ENCODE measurements at places on chromosomes 13 and 19. TPM values are rescaled to one million over a fixed set of nuclear protein-coding genes. Genes with fewer than 3 reads are reported as not detected.

- no peak for DNase-seq
- no peaks in the 10 kb centered on the region for H3K27me3 ChIP-seq
- no peak overlapping the region for H3K4me3 ChIP-seq
- no peaks in the 10 kb centered on the region for H3K4me1 ChIP-seq
These were observed 34.2 kb upstream of the ZNF599 start for GRCh38 chr19:34806976-34807860.

Gene GJB2
- 0.83 TPM for total RNA-seq

DNA sequence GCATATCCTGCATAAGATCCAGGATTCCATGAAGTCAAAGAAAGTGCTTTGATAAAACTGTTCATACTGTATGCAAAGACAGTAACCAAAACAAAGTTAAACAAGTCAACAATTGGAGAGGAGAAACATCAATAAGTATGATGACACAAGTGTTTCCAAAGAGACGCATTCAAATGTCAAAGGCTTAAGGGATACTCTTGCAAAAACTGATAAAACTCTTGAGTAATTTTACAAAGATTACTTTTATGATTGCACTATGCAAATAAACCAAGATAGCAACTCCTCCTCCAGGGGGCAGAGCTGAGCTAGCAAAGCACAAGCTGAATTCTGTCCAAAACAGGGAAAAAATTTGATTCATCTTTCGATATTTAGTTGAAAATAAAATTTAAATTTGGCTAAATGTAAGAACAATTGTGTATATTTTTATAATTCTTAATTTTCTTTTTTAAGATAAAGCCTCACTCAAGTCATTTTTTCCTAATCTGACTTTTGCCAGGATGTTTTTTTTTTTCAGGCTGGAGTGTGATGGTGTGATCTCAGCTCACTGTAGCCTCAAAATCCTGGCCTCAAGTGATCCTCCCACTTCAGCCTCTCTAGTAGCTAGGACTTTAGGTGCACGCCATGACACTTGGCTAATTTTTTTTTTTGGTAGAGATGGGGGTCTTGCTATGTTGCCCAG lies 84.0 kb downstream of the MZT1 start:
- H3K27me3 ChIP-seq: peaks cover 4% of the 10 kb centered on the region
- H3K4me1 ChIP-seq: no peaks in the 10 kb centered on the region
- peak; percentile 79 for DNase-seq
- H3K36me3 ChIP-seq: no peaks in the 10 kb centered on the region

DNA sequence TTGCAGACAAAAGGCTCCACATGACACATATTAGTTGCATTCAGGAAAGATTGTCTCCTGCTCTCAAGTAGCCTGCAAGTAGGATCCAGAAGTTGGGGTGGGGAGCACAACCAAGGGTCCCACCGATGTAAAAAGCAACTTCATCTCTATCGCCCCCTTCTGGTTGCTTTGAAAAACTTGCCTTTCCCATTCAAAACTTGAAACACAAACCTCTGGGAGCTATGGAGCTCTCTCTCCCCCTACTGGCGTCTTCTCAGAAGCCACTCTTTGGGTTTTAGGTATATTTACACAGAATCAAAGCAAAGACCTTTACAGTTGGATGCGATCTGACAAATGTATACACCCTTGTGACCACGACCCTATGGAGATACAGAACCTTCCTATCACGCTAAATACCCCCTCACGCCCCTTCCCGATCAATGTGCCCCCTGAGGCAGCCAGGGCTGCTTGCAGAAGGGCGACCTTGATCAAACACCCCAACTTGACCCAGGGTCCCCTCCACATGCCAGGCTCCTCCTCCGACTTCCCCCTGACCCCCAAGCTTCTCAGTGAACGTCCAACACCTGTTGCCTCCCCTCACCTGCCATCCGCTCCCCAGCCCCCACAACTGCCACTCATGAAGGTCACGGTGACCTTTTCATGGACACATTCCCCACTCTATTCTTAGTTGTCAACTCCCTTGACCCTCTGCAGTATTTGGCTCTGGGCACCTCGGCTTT lies 10.1 kb downstream of the NOSIP start:
- peaks cover 43% of the 10 kb centered on the region for H3K4me1 ChIP-seq
- no peaks in the 10 kb centered on the region for H3K27me3 ChIP-seq
- H3K36me3 ChIP-seq: peaks cover 13% of the 10 kb centered on the region
- no peak overlapping the region for H3K4me3 ChIP-seq
- DNase-seq: peak; percentile 88

GRCh38 chr19:18330868-18331267 lies 8.0 kb upstream of the LSM4 start:
- H3K4me3 ChIP-seq: no peak overlapping the region
- peaks cover 8% of the 10 kb centered on the region for H3K4me1 ChIP-seq
- no peak for DNase-seq
- H3K36me3 ChIP-seq: no peaks in the 10 kb centered on the region
- H3K27ac ChIP-seq: no peak overlapping the region
- no peaks in the 10 kb centered on the region for H3K27me3 ChIP-seq

Gene LGALS7B
- total RNA-seq: not detected

DNA sequence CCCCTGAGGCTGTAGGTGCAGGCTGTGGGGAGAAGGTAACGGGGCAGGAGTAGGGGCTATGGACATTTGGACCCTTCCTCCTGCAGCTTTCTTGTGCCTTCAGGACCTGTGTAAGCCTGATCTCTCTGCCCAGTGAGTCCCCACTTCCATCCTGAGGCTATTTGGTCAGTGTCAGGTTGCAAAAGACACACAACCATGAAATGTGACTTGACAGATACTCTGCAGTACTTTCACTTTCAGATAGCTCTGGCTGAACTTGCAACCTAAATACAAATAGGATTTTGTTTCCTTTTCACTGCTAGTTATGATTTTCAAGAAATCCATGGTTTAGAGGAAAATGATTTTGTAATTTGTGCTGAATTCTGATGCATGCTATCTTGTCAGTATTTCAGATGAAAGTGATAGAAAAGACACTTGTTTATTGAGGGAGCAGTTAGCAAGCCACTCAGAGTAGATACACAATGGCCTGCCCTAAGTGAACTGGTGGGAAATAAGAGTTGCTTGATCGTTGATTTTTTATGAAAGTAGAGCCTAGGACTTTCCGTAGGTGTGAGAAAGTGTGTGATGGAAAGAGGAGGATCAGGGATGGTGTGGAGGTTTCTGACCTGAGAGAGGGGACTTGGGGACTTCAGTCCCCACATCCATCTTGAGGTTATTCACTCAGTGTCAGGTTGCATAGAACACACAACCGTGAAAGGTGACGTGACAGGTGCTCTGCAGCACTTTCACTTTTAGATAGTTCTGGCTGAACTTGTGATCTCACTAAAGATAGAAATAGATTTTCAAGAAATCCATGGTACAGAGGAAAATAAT lies 18.1 kb upstream of the EID2 start:
- no peaks in the 10 kb centered on the region for H3K27me3 ChIP-seq
- no peaks in the 10 kb centered on the region for H3K36me3 ChIP-seq
- H3K4me3 ChIP-seq: peak overlapping the region; percentile 46
- H3K27ac ChIP-seq: peak overlapping the region; percentile 85

DNA sequence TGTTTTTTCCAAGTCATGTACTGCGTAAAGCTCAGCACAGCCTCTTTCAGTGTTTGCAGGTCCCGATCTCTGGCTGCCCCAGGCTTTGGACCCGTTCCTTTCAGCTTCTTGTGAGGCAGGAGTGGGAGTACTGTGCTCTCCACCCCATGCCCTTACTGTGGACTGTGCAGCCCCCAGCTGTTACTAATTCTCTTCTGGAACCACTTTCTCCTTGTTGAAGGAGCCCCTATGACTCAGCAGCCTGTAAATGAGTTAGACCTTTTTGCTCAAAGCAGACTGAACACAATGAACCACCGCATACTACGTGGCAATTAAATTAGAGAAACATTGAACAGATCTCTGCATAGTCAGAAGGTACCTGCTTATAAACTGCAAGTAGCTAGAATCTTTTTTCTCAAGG lies 39.0 kb downstream of the SERTM1 start:
- no peaks in the 10 kb centered on the region for H3K36me3 ChIP-seq
- H3K27me3 ChIP-seq: peaks cover 13% of the 10 kb centered on the region
- DNase-seq: no peak
- no peaks in the 10 kb centered on the region for H3K4me1 ChIP-seq
- H3K4me3 ChIP-seq: no peak overlapping the region

DNA sequence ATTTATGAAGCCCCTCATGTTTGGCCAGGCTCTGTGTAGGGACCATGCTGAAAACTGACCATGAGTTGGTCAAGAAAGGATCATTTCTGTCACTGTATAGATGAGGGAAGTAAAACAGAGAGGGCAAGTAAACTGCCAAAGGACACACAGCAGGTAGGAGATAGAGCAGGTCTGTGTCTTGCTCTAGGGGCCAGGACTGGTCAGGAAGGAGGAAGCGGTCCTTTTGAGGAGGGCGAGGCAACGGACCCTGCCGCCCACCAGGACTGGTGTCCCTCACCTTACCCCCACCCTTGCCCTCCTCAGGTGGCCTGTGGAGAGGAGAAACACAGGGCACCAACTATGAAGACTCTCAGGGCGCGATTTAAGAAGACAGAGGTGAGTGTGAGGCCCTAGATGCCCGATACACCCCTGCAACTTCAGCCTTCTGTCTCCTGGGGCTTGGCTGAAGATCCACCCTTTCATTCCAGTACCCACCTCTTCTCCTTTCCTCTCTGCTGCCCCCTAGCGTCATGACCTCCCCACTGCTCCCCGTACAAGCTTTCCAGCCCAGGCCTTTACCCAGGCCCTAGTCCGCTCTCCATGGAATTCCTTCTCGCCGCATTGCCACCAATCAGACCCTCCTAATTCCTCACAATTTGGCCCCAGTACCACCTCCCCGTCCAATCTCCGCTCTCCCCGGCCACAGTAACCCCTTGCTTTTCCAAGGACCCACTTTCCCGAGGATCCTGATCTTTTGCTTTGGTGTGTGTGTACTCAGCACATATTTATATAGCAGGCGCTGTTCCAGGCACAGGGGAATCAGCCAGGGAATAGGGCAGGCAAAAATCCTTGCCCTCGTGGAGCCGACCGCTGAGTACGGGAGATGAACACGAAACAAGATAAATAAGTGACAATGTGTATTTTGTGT lies 3.9 kb downstream of the ANKRD24 start:
- H3K27ac ChIP-seq: no peak overlapping the region
- no peaks in the 10 kb centered on the region for H3K36me3 ChIP-seq
- H3K4me1 ChIP-seq: peaks cover 7% of the 10 kb centered on the region
- H3K4me3 ChIP-seq: no peak overlapping the region

Gene ZFR2
- total RNA-seq: not detected

DNA sequence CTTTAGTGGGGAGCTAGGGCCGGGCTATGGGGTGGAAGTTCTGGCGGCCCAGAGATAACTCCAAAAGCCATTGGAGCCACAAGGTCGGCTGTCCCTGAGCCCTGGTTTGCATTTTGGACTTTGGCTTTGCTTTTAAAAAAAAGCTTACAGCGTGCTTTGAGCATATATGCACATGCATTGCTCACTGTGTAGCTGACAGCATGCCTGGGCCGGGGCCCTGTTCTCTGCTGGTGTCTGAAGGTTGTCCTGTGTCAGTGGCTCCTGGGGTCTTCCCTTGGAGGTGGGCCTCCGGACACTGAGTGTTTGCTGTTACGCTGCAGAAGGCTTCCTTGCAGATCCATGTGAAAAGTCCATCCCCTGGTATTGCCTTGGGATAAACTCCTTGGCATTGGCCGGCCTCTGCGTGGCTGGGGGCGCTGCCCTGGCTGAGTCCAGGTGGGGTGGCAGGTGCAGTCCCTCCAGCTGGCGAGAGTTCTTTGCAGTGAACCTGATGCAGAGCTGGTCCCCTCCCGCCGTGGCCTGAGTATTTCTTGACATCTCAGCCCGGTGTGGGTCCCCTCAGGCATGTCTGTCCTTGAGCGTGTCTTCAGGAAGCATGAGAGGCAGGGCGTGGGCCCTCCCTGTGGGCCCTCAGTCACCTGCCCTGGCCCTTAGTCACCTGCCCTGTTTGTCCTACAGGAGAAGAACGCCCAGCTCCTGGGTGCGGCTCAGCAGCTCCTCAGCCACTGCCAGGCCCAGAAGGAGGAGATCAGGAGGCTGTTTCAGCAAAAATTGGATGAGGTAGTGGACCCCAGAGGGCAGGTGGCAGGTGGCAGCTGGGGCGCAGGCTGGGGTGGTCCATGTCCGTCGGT lies 23.0 kb downstream of the PLEKHJ1 start:
- DNase-seq: no peak
- no peak overlapping the region for H3K27ac ChIP-seq
- H3K4me1 ChIP-seq: peaks cover 17% of the 10 kb centered on the region
- no peaks in the 10 kb centered on the region for H3K27me3 ChIP-seq

Gene NDUFA13
- total RNA-seq: 298 TPM

DNA sequence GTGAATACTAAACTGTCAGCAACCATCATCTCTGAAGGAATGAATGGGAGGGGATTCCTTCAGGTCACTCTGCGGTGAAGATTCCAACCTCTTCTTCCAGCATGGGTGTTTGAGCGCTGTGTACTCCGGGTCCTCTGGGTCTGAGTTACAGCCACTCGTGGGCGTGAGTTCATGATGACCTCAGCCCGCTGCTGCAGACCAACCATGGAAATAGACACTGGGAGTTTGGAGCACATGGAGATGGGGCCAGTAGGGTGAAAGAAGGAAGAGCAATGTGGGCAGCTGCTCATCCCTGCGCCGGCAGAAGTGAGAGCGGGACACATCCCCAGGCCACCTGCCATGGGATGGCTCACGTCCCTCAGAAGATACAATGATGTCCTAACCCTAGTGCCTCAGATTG lies 16.8 kb upstream of the RAB20 start:
- H3K27me3 ChIP-seq: peaks cover 40% of the 10 kb centered on the region
- no peak for DNase-seq
- H3K4me3 ChIP-seq: no peak overlapping the region
- H3K27ac ChIP-seq: no peak overlapping the region
- H3K36me3 ChIP-seq: no peaks in the 10 kb centered on the region

GRCh38 chr13:26705536-26705935 lies 55.0 kb downstream of the GPR12 start:
- H3K4me1 ChIP-seq: no peaks in the 10 kb centered on the region
- no peaks in the 10 kb centered on the region for H3K36me3 ChIP-seq
- no peak overlapping the region for H3K27ac ChIP-seq
- no peaks in the 10 kb centered on the region for H3K27me3 ChIP-seq
- no peak for DNase-seq

Gene COL4A2
- not detected for total RNA-seq

DNA sequence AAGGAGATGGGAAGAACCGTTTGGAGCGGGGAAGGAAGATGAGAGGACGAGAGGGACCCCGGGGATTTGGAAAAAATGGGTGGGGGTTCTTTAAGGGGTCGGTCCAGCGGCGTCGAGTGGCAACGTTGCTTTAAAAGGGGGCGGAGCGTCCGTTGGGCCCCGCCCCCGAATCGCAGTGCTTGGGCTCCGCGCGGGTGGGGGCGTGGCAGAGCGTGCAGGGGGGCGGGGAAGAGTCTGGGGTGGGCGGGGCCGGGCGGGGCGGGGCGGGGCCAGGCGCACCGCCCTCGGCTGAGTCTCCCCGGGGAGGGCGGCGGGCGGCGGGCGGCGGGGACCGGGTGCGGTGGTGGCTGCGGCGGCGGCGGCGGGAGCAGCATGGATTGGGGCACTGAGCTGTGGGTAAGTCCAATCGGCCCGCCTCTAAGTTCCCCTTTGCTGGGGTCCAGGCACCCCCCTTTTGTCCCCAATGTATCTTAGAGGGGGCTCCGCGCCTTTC lies at the start of gene TRIP10:
Gene TRIP10, plus strand, starts transcription at position 291 of the 493 bp plus-strand sequence. Its CDS starts 82 bp downstream, at position 373.
- peaks cover 25% of the 10 kb centered on the region for H3K36me3 ChIP-seq
- H3K27me3 ChIP-seq: no peaks in the 10 kb centered on the region
- DNase-seq: peak; percentile 88
- H3K27ac ChIP-seq: peak within 1 kb of the TSS; percentile 99

Data from activated CD8-positive, alpha-beta T cell treated with anti-CD3 and anti-CD28 coated beads for 36 hours (primary cell).